ENCODE measurements at places on chromosomes 5 and 9.

GRCh38 chr5:69043655-69043996 is 50.2 kb upstream of the SLC30A5 start:
- no peak for DNase-seq

DNA sequence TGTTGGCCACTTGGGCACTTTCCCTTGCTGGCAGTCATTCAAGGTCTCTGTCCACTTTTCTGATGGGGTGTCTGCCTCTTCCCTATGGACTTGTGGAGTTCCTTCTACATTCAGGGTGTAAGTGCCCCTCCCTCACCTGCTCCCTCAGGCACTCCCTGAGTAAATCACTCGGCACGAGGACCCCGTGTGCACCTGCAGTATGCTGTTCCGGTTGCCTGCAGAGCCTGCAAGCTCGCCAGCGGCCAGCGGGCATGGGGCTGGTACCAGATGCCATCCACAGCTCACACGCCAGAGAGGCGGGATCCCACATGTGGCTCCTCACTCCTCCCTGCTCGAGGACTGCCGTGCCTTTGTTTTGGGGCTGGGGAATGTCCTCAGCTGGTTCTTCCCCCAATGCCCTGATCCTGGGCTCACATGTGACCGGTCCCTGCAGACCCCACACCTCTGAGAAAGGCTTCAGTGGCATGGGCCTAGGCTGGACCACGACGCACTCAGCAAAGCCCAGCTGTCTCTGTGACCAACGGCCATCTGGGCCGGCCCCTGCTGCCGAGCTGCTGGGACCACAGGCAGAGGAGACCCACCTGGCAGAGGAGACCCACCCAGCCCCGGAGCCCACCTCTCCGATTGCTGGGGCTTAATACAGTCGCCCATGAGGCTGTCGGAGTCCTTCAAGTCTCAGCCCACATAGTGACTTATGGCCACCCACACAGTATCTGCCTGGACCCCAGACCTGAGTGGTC is 46.1 kb upstream of the CLPTM1L start:
- DNase-seq, result no peak

GRCh38 chr9:19281801-19282200 is 51.3 kb downstream of the DENND4C start:
- DNase-seq, result no peak

DNA sequence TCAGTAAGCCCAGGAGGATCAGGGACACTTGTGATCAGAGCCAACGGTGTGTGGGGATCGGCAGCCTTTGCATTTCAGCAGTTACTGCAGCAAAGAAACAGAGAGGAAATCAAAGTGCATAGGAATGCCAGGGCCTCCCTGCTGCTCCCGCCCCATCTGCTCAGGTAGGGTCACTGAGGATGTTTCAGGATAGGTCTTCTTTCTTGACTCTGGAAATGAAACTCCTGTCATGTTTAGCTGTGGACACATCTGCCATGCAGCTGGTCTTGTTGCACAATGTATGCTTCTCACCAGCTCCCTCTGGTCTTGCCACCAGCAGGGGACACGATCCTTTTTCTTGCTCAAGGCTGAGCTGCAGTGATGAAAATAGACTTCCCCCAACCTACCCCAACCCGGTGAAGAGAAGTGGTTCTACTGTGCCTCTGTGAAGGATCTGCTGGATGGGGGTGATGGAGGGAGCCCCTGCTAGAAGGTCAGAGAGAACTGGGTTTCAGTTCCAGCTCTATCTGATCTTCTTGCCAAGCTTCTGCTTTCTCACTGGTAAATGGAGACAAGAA is 185.2 kb upstream of the KLF4 start:
- no peak for DNase-seq

- DNase-seq, result no peak
Observed at GRCh38 chr9:111063332-111063731, 25.1 kb upstream of the LPAR1 start.

DNA sequence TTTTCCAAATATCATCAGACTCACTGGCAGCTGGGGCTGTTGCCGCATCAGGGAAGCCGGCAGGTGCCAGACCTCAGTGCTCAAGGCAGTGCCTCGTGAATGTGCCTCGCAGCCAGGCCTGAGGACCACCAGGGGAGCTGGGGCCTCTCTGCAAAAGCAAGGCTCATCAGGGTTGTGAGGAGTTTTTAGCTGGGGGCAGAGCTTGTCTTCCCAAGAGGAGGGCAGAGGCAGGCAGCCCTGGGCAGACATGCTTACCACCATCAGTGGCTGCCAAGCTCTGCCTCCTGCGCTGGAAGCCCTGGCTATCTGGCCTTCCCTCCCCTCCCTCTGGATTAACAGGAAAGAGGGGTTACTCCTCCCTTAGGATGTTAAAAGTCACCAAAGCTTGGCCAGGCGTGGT is 8.8 kb upstream of the TBC1D9B start:
- DNase-seq, result no peak

DNA sequence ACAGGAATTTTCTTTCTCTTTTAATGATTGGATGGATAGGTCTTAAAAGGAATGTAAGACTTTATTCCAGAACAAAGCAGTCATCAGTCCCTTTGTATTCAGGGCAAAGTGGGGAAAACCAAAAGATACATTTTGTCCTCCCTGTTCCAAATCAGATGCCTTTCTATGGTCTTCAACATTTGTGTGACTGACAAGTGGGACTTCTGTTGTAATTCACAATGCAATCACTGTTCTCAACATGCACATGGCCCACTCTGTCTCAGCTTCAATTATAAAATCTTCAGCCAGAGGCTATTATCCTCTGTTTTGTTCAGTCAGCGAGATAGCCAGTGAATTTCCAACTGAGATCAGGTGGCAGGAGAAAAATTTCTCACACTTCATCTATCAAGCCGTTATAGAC is 95.5 kb upstream of the ERBIN start:
- DNase-seq, result no peak

DNA sequence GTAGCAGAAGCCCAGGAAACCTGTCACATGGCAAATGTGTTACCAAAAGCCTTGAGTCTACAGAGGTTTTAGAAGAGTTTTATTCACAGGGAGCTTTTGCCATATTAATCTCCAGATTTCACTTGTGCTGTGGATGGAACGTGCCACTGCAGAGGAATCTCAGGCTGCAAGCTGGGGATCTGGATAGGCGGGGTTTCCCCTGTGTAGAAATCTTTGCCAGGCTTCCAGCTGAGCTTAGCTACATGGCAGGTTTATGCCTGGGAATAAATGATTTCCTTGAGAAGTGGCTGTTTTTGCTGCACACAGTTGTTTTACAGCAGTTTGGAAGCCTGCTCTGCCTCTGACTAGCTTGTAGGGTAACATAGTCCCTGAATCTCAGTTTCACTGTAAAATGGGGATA is 224.6 kb upstream of the PLPPR1 start:
- no peak for DNase-seq

DNA sequence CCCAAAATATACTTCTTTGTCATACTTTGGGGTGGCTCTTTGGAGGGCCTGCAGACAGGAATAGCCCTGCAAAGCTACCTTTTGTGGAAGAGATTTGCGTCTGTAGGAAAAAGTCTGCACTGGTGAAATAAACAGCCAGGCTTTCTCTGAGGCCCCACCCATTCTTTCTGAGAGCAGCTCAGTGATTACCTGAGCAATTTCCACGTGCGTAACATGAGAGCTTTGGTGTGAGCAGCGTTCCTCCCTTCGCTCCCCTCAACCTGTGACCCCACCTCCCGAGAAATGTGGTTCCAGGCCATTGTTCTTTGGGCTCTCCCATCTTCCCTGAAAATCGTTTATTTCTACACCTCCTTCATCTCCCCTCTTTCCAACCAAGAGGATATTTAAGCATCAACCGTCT is 23.8 kb upstream of the FBP1 start:
- no peak for DNase-seq

DNA sequence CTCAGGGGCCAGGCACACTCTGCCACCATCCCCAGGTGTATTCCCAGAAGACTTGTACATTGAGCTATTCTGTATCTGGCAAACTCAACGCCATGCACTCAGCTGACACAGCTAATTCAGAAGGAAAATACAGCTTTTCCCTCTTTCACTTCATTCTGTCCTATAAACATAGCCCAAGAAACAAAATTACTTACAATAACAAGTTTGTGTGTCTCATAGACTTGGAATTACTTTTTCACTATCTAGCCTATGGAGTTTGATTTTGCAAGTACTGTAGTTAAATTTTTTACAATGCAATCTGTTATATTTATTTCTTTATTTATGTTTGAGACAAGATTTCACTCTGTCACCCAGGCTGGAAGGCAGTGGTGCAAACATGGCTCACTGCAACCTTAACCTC is 125.1 kb upstream of the KLF9 start:
- DNase-seq, result no peak

DNA sequence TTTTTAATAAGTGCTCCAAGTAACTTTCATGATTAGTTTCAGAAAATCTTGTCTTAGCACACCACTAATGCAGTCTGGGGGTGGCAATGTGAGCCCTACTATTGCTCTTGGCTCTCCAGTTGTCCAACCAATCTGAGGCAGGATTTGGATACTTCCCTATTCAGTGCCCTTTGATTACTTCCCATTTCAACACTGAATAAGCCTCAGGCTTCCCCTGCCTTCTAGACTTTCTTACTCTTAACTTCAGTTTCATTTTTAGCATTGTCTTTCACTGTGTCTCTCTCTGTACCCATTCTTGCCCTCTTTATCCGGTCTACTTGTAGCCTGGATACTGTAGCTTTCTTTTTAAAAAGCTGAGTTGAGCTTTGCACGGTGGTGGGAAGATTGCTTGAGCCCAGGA is 186.1 kb downstream of the C9orf152 start:
- DNase-seq, result no peak
